CD4-positive, alpha-beta T cell treated with Interleukin-21 for 1 hour (primary cell): ENCODE measurements at places on chromosomes 13 and 19.

DNA sequence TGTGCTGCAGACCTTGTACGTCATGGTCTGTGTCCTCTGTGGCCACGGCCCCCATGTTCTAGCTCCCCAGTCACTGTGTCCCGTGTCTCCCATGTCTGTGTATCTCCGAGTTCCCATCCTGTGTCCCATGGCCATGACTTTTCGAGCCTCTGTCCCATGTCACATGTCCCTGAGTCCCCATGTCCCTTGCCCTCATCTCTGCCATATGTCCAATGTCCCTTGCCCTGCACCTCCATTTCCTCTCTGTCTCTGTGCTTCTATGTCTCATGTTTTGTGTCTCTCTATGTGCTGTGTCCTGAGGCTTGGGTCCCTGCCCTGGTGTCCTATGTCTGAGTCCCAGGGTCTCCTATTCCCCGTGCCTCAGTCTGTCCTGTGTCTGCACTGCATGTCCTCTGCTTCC lies 2.0 kb downstream of the ATP4A start:
- DNase-seq, result no peak

- peak; percentile 82 for DNase-seq
Observed at GRCh38 chr13:73984949-73985691, 149.1 kb downstream of the KLF12 start.

DNA sequence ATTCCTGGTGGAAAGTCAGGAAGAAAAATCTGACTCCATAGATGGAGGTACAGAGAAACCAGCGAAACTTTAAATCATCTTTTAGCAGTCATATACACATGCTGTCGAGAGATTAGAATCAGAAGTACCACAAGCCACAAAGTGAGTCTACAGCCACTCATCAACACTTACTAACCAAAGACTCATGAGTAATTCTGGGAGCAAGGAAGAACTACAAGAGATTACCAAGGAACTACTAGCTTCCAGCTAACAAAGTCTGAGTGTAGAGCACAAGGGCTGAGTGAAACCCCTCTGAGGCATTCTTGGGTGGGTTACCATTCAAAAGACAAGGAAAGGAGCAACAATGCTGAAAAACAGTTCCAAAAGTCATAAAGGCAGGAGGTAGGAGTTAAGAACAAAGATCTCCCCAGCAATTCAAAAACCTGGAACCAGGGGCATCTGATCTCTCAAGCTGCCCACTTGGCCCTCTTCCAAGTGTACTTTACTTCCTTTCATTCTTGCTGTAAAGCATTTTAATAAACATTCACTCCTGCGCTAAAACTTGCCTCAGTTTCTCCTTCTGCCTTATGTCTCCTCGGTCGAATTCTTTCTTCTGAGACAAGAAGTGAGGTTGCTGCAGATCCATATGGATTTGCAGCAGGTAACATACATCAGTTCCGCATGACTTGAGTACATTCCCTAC lies 13.0 kb downstream of the RBM26 start:
- DNase-seq, result peak; percentile 51

- DNase-seq, result no peak
Observed at GRCh38 chr19:54444737-54445136, 4.3 kb upstream of the LENG8 start.

GRCh38 chr13:77448689-77449088 lies 86.8 kb upstream of the SCEL start:
- DNase-seq, result no peak

- no peak for DNase-seq
Observed at GRCh38 chr13:45718063-45718462, 15.9 kb downstream of the CBY2 start.

DNA sequence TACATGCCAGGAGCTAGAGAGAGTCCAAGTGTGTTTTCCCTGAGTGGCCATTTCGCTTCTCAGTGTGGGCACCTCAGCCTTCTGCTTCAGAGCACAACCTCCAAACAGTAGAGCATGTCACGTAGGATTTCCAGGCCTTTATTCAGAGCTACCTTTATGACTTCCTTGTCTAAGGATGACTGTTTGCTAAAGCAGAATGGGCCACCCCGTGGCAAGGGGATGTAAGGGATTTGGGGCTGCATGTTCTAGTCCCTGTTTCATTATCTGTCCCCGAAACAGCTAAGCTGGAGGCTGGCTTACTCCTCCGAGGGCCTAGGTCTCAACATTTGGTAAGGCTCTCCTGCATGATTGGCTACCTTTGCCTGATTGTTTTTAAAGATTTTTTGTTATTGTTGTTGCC lies 6.0 kb downstream of the RNASEH2B start:
- peak; percentile 24 for DNase-seq

GRCh38 chr19:46492841-46493235 lies 2.8 kb downstream of the PNMA8B start:
- no peak for DNase-seq

DNA sequence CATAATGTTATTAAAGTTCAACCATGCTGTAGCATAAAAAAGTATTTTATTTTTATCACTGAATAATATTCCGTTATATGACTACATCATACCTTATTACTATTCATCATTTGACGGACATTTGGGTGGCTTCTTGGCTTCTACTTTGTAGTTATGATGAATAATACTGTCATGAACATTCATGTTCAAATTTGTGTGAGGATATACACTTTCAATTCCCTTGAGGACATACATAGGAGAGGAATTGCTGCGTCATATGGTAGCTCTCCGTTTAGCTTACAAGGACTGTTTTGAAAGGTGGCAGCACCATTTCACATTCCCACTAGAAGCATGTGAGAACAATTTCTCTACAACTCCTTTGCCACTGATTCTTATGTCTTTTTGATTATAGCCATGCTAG lies 910.8 kb upstream of the MIR17HG start:
- no peak for DNase-seq

DNA sequence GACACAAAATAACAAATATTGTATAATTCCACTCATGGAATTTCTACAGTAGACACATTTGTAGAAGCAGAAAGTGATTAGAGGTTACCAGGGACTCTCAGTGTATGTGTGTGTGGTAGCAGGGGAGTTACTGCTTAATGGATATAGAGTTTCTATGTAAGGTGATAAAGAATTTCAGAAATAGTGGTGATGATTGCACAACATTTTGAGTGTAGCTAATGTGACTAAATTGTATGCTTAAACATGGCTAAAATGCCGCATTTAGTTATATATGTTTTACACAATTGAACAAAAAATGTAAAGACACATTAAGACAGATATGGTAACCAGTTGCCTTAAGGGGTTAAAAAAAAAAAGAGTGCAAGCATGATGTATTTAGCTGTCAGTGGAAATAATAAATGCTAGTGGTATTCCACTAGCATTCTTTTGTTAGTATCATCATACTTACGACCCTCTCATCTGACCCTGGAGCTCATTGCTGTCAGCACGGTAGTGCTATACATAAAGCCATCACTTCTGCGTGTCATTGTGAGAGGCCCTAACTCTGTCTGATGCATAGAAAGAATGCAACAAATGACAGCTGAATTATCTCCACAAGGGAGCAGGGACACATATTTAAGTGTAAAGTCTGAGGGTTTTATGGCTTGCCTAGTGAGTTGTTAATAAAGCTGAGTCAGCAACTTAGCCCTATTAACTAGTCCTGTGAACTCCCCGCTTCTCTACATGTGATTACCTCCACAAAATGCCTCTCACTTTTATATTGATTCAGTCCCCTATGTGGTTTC lies 134.1 kb upstream of the RXFP2 start:
- DNase-seq, result no peak

GRCh38 chr13:111789011-111789410 lies 277.9 kb upstream of the SOX1 start:
- no peak for DNase-seq

- no peak for DNase-seq
Observed at GRCh38 chr13:76438050-76438449, 448.2 kb downstream of the KCTD12 start.

- no peak for DNase-seq
Observed at GRCh38 chr13:86601351-86601750, 802.1 kb upstream of the SLITRK6 start.

DNA sequence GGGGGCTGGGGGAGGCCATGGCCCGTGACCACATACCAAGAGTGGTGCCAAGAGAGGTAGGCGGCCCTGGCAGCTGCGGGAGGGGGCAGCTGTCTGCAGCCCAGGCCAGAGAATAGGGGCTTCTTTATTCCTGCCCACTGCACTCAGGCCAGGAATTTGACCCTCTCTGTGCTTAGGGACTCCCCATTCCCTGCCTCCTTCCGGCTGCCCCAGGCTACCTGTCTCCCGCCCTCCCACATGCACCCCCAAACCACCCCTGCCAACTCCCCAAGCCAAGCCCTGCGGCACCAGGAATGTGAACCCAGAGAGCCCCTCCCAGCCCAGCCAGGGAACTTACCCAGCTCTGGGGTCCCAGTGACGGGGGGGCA lies 687 bp downstream of the PLEKHA4 start:
- no peak for DNase-seq

- peak; percentile 80 for DNase-seq
Observed at GRCh38 chr19:13840305-13841085, 36.4 kb upstream of the NANOS3 start.

DNA sequence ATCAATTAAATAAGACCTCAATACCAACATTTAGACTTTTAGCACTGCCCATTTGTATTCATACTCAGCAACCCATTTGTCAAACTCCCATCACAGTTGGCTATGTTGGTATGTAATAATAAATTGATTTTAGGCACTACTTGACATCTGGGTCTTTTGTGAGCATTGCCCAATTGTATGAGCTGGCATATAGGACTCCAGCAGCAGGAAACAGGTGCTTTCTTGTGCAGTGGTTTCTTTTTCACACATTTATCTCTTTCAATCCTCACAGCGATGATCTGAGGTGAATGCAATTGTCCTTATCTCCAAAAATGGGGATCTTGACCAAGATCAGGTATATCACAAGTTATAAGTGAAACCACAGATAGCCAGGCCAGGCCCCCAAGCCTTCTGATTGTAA lies 96.9 kb upstream of the OXGR1 start:
- no peak for DNase-seq

- no peak for DNase-seq
Observed at GRCh38 chr19:7224209-7224686, 70.0 kb downstream of the INSR start.

DNA sequence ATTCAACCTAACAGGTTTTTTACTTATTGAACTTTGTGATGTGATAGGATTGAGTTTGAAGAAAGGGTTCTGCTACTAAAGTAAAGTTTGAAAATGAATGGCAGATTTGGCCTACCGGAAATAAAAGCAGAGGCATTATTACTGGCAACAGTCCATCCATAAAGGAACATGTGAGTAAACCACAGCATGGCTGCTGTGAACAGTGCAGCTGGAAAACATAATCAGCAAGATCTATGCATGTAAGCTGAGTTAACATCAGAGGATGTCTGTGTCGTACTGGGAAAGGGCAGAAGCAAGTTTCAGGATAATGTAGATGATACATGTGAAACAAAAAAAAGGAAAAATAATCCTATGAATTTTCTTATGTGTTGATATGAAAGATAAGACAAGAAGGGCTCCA lies 87.6 kb downstream of the CYSLTR2 start:
- DNase-seq, result no peak

DNA sequence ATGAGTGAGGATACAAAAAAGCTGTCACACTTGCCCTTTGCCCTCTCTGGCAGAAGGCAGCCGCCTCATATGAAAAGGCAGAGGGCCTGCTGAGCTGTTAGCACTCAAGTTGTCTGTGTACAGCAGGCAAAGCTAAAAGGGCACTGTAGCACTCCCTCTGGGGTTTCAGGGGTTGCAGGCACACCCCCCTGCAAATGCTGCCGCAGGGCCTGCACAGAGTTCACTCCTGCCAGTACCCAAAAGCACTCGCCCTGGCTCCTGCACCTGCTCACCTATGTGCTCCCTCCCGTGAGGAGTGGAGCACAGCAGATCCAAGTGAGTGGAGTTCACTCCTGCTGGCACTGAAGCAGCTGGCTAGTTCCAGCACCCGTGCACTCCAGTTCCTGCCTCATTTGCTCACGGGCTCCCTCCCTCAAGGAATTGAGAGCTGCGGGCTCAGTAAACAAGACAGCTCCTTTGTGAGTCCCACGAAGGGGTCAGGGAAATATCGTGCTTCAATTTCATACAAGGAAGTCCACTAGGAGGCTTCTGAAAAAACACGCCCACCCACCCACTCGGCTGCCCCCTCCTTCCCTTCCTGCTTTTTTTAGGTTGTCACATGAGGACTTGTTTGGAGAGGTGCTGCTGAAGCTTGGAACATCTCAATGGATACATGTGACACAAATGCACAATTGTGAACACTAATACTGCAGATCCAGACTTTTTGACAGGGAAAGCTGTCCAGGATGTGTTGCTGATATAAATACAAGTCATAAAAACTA lies 9.9 kb upstream of the RCBTB2 start:
- DNase-seq, result no peak

GRCh38 chr13:36683701-36684100 lies 9.9 kb downstream of the SERTM1 start:
- DNase-seq, result no peak

GRCh38 chr13:41401366-41401765 lies 56.0 kb upstream of the RGCC start:
- no peak for DNase-seq
